ENCODE measurements at places on chromosomes 6 and 20.
A peak's percentile ranks its signal among the peaks of the same experiment; 100 is the strongest.

DNA sequence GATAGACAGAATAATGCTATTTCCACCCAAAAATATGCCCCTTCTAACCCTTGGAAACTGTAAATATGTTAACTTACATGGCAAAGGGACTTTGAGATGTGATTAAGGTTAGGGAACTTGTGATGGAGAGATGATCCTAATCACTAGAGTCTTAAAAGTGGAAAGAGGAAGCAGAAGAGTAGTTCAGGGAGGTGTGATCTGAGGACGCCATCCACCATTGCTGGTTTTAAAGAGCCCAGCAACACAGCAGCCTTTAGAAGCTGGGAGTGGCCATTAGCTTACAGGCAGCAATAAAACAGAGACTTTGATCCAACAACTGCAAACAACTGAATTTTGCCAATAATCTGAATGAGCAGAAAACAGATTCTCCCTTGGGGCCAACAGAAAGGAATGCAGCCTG, 30.6 kb downstream of the ZNF311 start:
- no peak for DNase-seq

DNA sequence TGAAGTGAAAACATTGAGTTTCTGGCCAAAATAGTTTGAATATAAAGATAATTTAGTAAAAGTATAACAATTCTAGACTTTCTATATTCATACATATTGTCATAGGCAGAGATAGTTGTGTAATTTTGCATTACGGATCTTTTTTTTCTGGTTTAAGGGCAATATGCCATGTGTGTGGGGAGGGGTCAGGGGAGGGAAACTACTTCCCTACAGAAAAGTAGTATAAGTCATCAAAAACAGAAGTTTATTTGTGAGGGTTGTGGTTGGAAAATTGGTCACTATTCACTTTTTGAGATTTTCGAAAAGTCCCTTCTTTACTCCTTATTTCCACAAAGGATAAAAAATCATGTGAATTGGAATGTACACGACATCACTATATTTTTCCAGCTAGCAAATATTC, 288.2 kb upstream of the PREP start:
- DNase-seq = no peak

DNA sequence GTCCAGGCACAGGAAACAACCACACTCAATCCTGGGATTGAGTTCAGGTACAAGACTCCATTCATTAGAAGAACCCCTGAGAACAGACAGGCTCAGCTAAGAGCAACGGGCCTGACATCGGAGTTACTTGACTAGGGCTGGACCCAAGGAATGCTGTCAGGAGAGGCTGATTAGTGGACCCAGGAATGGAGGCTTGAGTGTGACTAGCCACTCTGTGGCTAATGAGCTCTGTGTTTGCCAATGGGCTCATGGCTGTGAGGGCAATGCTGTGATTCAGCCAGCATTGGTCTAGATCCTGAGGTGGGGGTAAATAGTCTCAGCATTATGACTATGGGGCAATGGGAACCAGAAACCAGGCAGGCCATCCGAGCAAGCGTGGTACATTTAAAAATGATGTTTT, 71.8 kb downstream of the RIOK1 start:
- no peak for DNase-seq

GRCh38 chr20:43161716-43162115, 28.0 kb downstream of the PTPRT start:
- no peak for DNase-seq

DNA sequence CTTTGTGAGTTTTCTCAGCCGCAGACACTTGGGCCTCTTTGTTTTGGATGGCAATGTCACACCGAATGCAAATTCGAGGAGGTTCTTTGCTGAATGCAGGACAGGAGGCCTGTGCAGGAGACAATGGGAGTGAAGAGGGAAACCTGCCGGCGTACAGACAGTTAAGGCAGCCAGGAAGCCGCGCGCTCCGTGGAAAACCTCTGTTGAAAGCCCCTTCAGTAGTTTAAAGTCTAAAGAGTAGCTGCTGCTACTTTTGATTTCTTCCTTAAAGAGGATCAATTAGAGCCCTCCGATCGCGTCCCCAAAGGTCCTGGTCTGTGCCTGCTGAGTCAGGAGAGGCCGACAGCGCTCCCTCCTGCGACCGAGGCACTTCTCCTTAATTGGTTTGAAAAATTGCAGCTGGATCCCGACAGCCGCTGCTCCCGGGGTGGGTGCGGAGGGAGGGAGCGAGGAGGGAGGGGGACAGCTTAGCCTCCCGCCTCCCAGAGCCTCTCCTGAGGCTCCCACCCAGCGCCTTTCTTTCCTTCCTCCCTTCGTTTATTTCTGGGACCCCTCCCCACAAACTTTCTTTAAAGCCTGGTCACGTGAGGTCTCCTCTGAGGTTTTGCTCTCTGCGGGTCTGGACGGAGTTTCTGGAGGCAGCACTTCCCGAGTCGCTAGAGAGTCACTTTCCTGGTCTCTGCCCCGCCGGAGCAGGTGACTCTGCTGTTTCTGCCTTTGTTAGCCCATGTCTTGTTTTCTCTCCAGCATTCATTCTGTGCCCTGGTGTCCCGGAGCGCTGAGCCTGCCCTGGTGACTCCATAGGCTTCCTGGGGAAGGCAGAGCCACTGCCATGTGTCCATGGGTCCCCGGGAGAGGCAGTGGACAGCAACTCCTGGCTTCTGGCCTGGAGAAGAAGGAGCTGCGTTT, 22.3 kb upstream of the RPP40 start:
- no peak for DNase-seq

- DNase-seq = no peak
Observed at GRCh38 chr20:2084703-2085102, 16.9 kb upstream of the STK35 start.

DNA sequence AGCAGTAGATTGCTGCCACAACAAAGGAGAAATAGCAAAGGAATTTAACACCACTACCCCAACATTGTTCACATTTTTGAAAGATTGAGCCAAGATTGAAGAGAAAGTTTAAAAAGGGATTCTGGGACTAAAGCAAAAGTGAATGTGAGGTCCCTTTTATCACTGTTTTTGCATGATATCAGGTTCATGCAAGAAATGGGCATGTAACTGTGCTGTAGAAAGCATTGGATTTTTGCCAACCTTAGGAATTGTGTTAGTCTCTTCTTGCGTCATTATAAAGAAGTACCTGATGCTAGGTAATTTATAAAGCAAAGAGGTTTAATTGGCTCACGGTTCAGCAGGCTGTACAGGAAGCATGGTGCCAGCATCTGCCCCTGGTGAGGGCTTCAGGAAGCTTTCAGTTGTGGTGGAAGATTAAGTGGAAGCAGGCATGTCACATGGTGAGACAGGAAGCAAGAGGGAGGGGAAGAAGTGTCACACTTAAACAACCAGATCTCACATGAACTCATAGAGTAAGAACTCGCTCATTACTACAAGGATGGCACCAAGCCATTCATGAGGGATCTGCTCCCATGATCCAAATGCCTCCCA, 4.6 kb upstream of the GJB7 start:
- DNase-seq = no peak

- peak; percentile 21 for DNase-seq
Observed at GRCh38 chr6:24078200-24078599, 47.8 kb upstream of the NRSN1 start.

DNA sequence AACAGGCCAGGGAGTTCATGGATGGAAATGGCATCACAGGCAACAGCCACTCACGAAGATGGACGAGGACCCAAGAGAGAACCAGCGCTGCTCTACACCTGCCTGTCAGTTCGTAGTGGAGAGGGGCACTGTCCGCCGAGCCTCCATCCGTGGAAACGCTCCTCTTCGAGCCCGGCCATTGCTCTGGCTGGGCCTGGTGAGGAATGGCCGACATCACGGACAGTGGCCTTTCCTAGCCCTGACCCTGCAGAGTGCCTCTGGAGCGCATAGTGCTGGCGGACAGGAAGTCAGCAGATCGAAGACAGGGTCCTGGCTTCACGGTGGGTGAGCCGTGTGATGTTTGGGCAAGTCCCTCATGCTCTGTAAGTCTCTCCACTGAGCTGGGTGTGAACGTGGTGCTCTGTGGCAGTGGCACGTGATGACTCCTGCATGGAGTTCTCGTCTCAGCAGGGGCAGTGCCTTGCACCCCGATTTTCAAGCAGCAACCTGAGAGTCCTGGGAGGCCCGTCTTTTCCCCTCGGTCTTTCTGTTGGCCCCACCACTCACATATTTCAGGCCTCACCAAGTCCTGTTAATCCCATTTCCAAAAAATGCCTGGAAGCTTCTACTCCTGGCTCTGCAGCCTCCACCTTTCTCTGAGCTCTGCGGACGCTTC, 214.4 kb downstream of the ERMARD start:
- no peak for DNase-seq

DNA sequence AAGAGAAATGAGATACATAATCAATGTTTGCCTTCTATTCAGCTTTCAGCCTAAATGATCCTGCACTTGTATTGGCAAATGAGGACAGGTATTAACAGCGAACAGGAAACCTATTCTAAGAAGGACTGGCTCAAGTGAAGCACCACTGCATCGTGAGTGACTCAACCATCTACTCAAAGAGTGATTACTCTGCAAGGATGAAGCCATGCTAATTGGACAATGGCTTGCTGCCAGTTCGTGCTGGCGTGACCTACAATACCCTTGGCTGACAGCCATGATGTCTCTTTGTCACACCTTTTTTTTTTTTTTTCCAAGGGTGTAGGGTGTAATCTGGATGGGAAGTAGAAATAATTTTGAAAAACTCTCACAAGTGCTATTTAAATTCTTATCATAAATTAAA, 104.9 kb downstream of the GJA10 start:
- peak; percentile 17 for DNase-seq

- DNase-seq = no peak
Observed at GRCh38 chr20:25281541-25281991, 33.7 kb downstream of the PYGB start.

- DNase-seq = no peak
Observed at GRCh38 chr20:57087102-57087501, 179.3 kb downstream of the BMP7 start.

DNA sequence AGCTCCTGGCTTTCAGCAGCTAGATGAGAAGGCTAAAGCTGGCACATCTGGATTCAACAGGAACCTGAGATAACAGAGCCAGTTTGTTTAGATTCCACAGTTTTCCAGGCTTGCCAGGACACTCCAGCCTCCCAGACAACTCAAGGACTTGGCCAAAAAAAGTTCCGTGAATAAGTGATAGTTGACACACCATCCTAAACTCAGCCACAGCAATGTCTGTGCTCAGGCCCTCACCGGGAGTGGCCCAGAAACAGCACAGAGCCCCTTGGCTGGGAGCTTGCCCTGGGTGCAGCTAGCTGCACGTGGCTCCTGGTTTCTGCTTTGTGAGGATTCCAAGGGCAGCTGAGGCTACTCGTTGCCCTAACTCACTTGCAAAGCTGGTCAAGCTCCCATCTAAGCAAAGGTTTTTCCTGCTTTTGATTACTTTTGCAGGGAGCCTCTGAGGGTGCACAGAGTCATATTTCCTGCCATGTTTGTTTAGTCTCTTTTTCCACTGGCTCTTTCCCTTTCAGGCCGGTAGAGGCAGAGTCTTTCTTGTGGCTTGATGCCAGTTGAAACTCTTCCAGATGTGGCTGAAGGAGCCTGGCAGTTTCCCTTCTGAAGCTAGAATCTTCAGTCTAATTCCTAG, 118.3 kb upstream of the ECI2 start:
- DNase-seq = peak; percentile 53

GRCh38 chr6:44104481-44105021, 22.7 kb downstream of the MRPL14 start:
- no peak for DNase-seq

- DNase-seq = no peak
Observed at GRCh38 chr6:4157506-4157905, 22.1 kb upstream of the ECI2 start.

- DNase-seq = no peak
Observed at GRCh38 chr6:20411544-20411943, 9.9 kb downstream of the E2F3 start.

- peak; percentile 72 for DNase-seq
Observed at GRCh38 chr6:106783640-106784566, 154.5 kb downstream of the QRSL1 start.

DNA sequence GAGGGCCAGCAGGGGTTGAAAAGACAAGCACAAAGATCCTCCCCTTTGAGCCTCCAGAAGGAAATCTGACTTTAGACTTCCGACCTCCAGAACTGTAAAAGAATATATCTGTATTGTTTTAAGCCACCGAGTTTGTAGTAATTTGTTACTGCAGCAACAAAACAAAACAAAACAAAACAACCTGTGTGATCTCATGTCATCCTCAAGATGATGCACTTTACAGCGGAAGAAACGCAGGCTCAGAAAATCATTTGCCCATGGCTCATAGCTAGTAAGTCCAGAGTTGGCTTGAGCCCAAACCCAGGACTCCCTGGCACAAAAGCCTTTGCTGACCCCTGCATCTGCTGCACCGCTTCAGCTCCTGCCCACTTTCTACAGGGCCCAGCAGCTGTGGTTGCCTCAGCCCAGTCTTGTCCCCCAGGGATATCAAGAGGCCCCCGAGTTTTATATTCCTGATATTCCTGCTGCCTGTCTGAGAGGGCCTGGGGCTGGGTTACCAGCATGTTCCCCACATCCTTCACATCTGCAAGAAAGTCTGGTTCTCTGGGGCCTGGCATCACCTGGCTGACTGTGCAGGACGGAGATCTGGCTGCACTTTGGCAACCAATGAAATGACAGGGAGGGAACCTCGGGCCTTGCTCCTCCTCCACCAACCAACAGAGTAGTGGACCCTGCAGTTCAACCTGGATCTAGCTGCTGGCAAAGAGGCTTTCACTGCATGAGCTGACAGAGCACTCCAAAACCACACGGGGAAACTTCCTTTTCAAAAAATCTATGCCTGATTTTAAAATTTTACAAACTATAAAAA, 56.9 kb downstream of the JPH2 start:
- DNase-seq = no peak

GRCh38 chr6:14865531-14866100, 380.3 kb upstream of the JARID2 start:
- DNase-seq = no peak

- DNase-seq = no peak
Observed at GRCh38 chr20:59819496-59820203, 113.8 kb downstream of the SYCP2 start.

DNA sequence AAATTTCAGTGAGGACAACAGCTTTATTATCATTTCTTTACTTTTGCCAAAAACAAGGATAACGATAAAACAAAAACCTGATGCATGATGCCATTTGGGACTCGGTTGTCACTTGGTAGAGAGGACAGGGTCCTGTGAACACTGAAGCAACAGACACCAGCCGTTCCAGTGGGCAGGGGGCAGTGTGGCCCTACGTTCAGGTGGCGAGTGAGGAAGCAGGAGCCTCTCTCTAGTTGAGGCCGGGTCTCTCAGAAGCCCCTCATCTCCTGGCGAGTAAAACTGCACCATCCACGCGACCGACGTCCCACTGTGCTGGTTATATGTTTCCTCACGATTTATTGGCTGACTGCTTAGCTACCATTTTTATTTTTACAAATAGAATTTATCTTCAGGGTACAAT, 231.6 kb downstream of the THBS2 start:
- no peak for DNase-seq

GRCh38 chr6:145670311-145670710, 65.0 kb downstream of the EPM2A start:
- DNase-seq = no peak

Measured in urothelium cell line (cell line).